Activated CD8-positive, alpha-beta memory T cell treated with anti-CD3 and anti-CD28 coated beads for 48 hours (primary cell): ENCODE measurements at places on chromosomes 11 and 22.

- peak; percentile 57 for DNase-seq
Measured at GRCh38 chr22:37230673-37231405, 13.2 kb downstream of the RAC2 start.

DNA sequence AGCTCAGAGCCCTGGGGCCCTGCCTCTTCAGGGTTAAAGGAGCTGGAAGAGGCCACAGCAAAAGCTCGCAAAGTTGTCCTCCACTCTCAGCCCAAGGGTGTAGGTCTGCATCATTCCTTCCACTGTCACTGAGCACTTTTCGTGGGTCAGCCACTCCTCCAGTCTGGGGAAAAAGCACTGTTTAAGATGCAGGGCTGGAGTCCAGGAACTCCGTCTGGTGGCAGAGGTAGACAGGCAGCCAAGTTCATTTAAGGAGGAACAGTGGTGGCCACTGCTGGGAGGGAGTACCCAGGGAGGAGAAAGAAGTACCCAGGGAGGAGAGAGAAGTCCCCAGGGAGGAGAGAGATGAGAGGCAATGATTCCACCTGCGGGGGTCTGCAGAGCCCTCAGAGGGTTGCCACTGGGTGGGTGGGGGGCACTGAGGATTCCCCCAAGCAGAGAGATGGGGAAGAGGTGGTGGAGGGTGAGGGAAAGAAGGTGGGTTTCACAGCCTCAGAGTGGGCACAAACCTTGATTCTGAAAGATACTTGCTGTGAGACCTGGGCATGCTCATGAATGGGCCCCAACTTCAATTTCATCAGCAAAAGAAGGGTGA lies 70.0 kb upstream of the B3GAT1 start:
- DNase-seq = no peak

DNA sequence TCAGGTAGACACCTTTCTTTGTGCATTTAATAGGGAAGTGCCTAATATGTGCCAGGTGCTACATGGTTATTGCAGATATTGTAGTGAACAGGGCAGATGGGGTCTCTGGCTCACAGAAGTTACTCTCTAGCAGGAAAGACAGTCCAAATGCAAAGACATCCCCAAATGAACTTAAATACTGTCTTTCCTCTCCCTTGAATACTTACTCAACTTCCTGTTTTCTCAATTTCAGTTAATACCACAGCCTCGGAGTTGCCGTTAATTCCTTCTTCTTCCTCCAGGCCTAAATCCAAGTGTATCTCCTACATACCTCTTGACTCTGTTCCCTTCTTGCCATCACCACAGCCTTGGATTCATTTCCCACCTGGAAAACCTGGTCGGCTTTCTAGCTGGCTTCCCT lies 134.3 kb upstream of the SESN3 start:
- no peak for DNase-seq

- no peak for DNase-seq
Measured at GRCh38 chr11:126160345-126161022, 51.0 kb downstream of the RPUSD4 start.

GRCh38 chr11:117862019-117862725 lies 14.3 kb downstream of the FXYD6 start:
- DNase-seq = no peak

DNA sequence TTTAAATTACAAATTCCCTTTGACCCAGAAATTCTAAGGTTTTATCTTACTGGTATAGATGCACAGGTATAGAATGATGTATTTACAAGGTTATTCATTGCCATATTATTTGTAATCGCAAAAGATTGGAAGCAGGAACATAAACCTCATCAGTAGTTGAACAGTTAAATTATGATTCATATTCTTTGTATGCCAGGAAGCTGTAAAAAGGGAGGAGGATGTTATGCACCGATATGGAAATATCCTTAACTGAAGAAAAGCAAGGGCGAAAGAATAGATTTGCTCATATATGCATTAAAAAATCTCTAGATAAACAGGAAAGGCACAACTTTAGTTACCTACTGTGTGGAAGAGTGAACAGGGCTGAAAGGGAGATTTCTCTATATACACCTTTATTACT lies 36.7 kb downstream of the PPFIA1 start:
- no peak for DNase-seq
